ENCODE measurements at places on chromosomes 3 and 15.
A peak's percentile ranks its signal among the peaks of the same experiment; 100 is the strongest.

DNA sequence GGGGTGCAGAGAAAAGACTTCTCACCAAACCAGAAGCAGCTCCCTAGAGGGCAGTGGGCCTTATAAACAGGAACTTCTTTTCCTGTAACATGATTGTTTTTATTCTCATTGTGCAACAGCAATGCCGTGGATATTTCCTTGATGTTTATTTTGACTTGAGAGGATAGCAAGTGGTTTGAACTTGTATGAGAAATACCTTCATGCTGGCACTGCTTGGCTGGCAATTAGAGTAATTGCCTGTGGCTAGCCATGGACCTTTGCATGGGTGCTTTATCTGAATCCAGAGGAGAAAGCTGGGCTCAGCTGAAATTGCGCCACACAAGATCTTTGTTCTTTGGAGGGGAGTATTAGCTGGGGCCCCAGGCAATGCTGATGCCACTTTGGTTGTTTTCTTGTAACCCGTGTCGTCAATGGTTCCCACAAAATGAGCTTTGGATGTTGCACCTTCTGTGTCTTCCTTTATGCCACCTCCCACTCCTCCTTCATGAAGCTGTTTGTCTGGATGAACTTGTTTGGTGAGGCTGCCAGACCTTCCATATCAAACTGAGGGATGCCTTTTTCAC is 37.9 kb downstream of the CMTM8 start:
- no peak for DNase-seq

DNA sequence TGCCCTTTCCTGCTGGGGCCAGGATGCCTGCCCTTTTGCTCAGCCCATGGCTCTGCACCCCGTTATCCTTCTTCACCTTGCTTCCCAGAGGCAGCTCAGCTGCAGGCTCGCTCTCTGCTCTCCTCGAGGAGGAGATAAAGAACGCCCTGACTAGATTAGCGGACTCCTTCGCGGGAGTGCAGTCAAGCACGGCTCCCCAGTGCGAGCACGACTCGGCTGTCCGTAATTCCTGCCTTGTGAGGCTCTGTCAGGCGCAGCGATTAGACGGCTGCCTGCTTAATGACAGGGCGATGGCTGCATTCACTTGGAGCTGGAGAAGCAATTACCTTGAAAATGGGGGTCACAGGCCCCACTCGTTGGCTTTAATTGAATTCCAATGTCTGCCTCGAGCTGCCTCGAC is 25.9 kb downstream of the TLE3 start:
- no peak for DNase-seq

GRCh38 chr3:103499967-103500366 is 1065.2 kb downstream of the ZPLD1 start:
- DNase-seq = no peak

DNA sequence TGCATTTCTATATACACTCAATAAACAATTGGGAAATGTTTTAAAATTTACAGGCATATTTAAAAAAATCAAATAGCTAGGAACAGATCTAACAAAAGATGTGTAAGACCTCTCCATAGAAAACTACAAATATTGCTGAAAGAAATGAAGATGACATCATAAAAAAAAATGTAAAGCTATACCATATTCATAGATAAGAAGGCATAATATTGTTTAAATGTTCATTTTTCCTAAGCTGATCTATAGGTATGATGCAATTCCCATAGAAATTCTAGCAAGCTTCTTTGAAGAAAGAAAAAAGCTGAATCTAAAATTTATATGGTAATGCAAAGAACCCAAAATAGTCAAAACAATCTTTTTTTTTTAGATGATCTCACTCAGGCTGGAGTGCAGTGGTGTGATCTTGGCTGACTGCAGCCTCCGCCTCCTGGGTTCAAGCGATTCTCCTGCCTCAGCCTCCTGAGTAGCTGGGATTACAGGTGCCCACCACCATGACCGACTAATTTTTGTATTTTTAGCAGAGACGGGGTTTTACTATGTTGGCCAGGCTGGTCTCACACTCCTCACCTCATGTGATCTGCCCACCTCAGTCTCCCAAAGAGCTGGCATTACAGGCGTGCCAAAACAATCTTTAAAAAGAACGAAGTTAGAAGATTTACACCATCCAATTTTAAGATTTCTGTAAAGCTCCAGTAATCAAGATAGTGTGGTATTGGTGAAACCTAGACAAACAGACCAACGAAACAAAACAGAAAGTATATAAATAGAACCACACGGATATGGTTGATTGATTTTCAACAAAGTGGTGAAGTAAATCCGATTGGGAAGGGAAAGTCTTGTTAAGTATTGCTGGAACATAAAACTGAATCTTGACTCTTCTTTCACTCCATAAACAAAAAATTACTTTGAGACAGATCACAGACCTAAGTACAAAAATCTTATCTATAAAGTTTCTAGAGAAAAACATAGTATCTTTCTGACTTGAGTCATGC is 6.3 kb upstream of the BHLHE40 start:
- no peak for DNase-seq

- no peak for DNase-seq
These were observed 19.3 kb downstream of the GRK7 start for GRCh38 chr3:141782386-141782932.

- DNase-seq = no peak
These were observed 3.7 kb downstream of the ACAA1 start for GRCh38 chr3:38133209-38133556.

DNA sequence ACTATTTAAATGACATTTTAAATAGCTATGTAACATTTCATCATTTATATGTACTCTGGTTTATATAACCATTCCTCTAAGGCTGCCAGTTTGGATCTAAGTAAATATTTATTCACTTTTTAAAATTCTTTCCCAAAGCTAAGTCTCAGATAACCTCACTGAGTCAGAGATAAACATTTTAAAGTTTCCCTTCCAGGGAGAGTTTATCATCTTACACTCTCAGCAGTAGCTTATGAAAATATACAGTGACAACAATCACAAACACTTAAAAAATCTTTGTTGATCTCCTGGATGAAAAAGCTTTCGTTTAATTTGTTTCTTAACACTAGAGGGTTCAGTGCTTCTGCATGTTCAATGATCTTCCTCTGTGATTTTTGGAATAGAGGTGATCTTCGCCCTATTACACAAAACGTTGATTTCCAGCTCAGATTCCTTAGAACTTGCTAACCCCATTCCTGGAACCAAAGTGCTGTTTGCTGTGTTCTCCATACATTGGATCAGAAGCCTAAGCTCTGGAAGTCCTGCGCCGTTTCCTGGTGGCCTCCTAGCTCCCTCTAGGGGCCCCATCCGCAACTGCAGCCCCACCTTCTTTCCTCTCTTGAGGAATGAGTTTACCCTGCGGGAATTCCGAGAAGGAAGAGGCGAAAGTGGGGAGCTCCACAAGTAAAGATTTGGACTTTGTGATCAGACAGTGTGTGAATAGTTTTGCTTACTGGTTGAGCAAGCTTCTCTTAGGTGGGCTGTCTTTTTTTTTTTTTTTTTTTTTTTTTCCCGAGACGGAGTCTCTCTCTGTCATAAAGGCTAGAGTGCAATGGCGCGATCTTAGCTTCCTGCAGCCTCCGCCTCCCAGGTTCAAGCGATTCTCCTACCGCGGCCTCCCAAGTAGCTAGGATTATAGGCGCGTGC is 29.3 kb upstream of the SACM1L start:
- DNase-seq = peak; percentile 72

DNA sequence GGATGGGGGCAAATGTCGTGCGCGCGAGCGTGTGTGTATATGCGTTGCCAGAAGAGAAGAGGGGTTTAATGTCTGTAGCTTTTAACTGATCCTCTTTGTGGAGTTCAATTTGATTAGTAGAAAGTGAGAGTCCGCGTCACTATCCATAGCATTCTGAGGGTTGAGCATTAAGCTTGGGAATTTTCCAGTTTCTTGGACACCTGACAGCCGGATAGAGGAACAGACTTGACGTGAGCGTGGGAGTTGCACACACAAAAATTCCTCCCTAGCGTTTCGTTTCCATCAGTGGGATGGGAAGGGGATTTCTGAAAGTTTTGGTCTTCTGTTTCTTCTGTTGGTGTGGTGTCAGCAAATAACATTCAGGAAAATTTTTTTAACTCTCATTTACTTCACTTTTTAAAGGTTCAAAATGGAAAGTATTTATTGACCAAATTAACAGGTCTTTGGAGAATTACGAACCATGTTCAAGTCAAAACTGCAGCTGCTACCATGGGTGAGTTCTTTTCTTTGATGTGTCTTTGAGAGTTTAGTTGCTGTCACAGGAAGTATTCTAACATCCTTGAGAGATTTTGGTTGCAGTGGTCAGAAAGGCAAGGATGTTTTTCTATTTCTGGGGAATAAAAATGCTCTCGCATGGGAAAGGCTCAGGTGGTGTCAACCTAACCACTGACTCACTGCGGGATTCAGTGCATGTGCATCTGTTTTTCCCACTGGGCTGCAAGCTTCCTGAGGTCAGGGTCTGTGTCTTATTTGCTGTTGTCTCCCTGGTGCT is 841 bp downstream of the POGLUT1 start:
- no peak for DNase-seq

- DNase-seq = no peak
These were observed 43.0 kb upstream of the HEG1 start for GRCh38 chr3:125098611-125099291.

- no peak for DNase-seq
These were observed 591.7 kb downstream of the RSL24D1 start for GRCh38 chr15:54605043-54605442.

GRCh38 chr15:52154896-52155865 is 36.0 kb downstream of the GNB5 start:
- DNase-seq = no peak

DNA sequence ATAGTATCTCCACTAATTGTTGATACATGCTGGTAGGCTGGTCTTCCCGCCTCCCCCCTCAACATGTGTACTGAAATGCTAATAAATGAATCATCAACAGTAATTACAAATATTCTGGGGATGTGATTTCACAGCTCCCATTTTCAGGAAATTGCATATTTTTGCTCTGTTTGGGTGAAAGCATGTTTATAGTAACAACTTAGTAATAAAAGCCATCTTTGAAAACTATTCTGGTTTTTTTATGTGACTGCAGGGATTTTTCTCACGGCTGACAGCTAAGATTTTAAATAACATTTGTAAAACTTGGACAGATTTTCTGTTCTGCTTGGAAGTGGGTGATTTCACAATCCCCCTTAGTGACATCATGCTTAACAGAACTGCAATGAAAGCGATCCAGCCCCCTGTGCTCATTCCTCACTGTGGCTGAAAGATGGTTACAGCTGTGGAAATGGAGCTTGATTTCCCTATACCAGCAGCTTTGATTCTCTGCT is 25.6 kb upstream of the FAM174B start:
- DNase-seq = no peak
